ENCODE measurements at places on chromosomes 7 and 10.

- no peak for DNase-seq
Measured at GRCh38 chr7:30436518-30436917, 42.1 kb downstream of the NOD1 start.

DNA sequence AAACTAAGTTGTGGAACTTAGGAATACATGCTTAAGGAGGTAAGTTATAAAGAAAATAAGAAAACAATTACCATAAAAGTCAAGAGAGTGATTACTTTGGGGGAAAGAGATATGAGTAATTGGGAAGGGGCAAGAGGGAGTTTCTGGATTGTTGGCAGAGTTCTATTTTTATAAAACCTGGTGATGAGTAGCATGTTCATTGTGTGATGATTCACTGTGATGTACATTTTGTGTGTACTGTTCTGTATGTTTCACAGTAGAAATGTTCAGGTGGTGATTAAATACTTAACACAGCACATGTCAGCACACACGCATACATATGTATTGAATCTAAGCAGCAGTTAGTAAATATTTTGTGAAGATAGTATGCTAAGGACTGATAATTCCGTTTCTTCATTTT, 9.7 kb upstream of the OIT3 start:
- no peak for DNase-seq

DNA sequence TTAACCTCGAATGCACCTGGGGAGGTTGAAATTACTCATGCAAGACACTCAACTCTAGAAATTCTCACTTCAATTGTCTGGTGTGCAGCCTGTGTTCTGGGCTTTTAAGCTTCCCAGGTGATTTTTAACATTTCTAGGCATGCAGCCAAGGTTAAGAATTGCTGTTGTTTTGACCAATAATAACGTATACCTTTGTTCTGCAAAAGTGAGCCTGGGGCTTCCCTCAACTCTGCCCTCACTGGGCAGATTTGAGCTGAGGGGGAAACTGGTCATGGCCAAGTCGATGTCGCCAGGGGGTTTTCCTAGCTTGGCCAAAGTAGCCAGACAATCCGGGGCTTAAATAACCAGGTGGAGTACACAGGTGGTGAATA, 568 bp downstream of the PRSS2 start:
- DNase-seq = no peak

GRCh38 chr10:47311932-47312662, 10.2 kb upstream of the GDF2 start:
- DNase-seq = peak; percentile 90

GRCh38 chr10:31620226-31621151, 301.5 kb downstream of the ZEB1 start:
- DNase-seq = no peak
